ENCODE measurements at places on chromosomes 1 and 21.
A peak's percentile ranks its signal among the peaks of the same experiment; 100 is the strongest.

- peak; percentile 31 for DNase-seq
Observed at GRCh38 chr1:241677201-241677600, 25.1 kb downstream of the WDR64 start.

DNA sequence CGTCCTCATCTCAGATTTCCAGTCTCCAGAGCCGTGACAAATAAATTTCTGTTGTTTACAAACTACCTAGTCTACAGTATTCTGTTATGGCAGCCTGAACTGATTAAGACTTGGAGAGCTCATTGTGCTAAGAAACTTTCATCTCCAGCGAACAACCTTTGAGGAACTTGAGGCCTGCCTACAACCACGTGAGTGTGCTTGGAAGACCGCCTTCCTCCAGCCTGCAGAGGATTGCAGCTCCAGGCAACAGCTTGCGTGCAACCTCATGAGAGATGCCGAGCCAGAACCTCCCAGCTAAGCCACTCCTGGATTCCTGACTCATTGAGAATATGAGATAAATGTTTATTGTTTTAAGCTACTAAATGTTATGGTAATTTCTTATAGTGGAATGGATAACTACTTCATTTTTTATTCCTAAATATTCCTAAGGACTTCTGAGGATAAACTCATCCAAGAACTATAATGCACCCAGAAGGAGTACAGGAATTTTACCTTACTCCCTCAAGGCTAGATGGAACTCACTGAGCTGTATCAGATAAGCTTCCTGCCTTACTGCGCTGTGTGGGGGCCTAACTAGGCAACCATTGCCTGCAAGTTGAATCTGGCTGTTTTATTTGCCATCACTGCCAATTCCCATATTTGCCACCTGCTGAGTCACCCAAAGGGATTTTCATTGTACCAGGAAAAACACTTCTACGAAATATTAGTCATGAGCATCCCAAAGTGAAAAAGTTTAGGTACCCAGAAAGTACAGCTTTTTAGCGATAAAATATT lies 17.6 kb downstream of the FAM177B start:
- no peak for DNase-seq

DNA sequence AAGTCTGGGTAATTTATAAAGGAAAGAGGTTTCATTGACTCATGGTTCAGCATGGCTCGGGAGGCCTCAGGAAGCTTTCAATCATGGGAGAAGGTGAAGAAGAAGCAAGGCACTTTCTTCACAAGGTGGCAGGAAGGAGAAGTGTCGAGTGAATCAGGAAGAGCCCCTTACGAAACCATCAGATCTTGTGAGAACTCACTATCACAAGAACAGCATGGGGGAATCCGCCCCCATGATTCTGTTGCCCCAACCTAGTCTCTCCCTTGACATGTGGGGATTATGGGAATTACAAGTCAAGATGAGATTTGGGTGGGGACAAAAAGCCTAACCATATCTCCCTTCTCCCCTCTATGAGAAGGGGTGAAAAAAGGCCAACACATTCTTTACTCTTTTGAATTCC lies 11.2 kb upstream of the IVNS1ABP start:
- DNase-seq, result no peak

DNA sequence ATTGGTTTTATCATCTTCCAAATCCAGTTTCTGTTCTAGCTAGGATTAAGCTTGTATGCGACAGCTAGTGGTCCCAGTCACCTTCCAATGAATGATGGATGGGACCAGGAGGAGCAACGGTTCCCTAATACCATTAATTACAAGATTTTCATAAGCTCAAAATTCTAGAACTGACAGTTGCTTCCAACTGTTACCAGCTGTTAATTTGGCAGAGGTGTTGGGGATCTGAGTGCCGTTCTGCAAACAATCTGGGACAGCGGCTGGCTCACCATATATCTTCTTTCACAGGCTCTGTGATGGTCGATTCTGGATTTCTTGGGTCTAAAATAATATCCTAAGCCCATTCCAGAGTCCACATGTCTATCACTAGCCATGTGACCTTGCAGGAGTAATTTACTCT lies 34.5 kb upstream of the RALGPS2 start:
- DNase-seq, result no peak

- DNase-seq, result no peak
Observed at GRCh38 chr21:34319585-34319984, 44.2 kb upstream of the KCNE2 start.

DNA sequence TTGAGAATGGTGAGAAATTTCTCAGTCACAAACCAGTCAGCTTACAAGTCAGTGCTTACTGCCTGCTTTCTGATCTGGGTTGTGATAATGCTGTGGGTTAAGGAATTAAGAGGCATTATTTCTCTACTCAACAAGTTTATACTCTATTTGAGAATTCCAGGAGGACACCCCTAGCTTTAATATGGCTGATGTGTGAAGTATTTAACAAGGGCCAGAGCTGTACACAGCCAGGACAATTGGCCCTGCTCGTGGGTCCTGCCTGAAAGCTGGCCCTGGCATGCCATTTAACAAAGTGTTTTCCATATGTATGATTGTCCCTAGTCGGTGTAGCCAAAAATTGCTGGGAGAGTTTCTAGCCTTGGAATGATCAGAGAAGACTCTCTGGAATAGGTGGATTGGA lies 43.2 kb downstream of the HHAT start:
- DNase-seq, result no peak

- DNase-seq, result peak; percentile 27
Observed at GRCh38 chr1:232793944-232794343, 11.3 kb upstream of the MAP10 start.

DNA sequence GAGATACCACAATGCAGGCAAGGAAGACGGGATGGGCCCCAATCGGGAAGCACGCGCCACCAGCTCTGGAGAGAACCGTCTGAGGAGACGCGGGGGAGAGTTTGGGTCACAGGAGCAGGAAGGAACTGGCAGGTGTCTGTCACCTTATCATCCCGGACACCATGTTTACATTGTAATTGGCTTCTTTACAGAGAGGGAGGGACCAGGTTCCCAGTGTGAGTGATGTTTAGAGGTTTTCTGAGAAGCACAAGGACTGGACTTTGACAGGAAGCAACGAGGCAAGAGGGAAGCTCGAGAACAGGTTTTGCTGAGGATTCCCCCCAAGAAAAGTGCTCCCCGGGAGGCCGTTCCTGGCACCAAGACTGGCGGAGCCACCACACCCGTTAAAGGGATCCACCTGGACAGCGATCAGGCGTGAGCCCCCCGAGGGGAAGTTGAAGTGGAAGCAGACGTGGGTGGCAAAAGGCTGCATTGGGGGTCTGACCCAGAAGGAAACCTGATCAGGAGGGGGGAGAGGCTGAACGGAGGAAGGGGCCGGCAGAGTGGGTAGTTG lies 957 bp downstream of the EPS15 start:
- DNase-seq, result peak; percentile 65

- no peak for DNase-seq
Observed at GRCh38 chr1:147167365-147167764, 4.9 kb downstream of the PRKAB2 start.

DNA sequence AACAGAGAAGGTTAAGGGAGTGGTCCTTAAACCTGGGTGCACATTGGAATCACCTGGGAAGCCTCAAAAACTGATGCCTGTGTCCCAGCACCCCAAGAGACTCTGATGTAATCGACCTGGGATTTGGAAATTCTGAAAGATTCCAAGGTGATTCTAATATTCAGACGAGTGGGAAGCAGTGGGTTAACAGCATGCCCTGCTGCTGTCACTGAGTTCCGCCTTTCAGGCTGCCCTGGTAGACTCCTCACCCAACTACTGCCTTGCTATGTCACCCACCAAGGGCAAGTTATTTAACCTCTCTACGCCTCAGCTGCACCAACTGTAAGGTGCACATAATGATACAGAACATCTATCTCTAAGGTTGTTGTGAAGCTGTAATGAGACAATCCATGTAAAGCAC lies 59.2 kb downstream of the CD34 start:
- no peak for DNase-seq

GRCh38 chr1:19412654-19413053 lies 72.7 kb downstream of the CAPZB start:
- DNase-seq, result no peak

DNA sequence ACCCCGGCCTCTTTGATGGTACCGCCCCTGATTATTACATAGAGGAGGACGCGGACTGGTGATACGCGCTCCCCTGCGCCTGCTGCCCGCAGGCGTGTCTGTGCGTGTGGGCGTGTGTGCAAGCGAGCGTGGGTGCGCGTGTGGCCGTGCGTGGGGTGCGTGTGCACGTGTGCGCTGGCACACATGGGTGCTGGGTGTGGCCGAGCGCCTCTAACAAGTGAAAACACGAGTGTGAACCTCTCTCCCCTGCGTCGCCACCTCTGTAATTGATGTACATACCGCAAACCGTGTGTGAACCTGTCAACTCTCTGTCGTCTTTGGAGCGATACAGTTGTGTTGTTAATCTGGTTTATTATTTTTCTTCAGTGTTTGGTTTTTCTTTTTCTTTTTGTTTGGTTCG lies 87.8 kb upstream of the TMEM51 start:
- DNase-seq, result no peak

DNA sequence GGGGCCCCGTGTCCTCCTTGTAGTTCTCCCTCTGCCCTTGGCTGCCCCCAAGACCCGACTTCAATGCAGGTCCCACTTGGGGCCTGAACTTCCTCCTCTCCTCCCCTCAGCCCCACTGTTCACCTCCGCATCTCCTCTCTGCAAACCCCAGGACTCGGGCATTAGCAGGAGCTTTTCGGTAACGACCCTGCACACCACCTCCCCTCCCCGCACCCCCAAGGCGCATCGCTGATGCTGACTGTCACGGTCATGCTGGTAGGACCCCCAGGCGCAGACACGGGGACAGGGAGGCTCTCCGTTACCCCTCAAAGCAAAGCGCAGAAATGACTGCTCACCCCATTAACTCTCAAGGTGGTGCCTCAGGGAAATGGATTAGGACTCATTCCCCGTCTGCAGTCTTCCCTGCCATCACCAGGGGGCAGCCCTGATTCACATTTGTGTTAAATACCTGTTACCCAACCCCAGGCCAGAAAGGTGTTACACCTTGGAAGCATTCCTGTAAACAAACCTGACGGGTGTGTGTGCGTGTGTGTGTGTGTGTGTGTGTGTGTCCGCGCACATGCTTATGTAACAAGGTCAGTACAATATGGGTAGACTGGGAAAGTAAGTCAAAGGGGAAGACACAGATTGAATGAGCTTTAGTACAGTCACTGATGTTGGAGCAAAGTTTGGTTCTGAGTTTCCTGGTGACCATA lies 6.4 kb upstream of the GUCA2B start:
- peak; percentile 69 for DNase-seq

DNA sequence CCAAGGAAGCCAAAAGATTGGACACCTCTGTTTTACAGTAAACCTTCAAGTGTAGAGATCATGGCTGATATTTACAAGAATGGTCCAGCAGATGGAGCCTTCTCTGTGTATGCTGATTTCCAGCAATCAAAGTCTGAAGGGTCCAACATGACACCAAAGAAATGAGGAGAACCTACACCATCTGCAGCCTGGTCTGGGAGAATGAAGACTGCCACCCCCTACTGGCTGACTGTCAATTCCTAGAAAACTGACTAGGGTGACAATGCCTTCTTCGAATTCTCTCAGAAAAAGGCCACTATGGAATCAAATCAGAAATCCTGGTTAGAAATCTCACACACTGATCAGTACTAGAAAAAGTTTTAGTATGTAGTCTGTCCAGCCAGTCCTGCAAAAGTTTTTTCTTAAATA lies 83.3 kb downstream of the CDC42BPA start:
- peak; percentile 24 for DNase-seq

GRCh38 chr1:110113551-110113950 lies 1.3 kb downstream of the UBL4B start:
- DNase-seq, result no peak

DNA sequence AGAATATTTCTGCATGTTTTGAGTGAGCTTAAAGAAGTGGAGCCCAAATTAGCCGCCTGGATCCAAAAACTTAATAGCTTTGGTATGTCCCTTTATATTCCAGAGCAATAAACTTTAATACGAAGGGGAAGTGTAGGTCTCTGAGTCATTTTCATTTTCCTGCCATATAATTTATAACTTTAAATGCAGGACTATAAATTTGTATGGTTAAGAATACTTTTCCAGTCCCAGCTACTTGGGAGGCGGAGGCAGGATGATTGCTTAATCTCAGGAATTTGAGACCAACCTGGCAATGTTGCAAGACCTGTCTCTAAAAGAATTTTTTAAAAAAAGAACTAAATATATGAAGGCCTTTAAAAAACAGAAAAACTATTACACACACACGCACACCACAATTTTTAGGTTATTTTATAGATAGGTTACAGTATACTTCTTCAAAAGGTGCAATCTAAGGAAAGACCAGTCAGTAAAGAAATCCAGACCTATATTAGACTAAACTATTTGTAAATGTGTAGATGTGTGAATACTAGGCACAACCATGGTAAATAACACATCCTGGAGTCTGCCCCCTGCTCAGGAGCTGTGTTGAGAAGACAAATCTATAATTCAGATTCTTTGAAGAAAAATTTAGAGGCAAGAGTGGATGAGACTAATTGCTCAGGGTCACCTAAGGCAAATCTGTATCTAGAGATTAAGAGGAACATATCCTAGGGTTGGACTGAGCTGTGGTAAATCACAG lies 80.3 kb downstream of the TTC3 start:
- DNase-seq, result no peak

- DNase-seq, result no peak
Observed at GRCh38 chr1:217712925-217713597, 81.9 kb downstream of the SPATA17 start.

GRCh38 chr1:40855513-40855912 lies 6.7 kb downstream of the CITED4 start:
- DNase-seq, result no peak

DNA sequence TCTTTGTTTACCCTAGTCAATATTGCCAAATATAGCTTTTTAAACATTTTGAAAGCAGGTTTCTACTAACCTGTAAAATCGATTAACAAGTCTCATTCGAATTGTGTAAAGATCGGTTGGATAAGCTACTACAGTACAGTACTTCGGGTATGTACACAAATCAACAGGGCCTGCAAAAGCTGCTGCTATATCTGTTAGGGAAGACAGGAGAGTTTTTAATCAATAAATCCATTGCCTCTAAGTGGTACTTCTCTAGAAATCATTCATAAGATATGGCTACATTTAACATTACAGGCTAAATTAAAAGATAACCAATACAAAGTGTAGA lies 34.8 kb upstream of the PSMG1 start:
- no peak for DNase-seq

- DNase-seq, result no peak
Observed at GRCh38 chr1:41589395-41589794, 104.9 kb upstream of the EDN2 start.

- no peak for DNase-seq
Observed at GRCh38 chr1:248599396-248599795, 1.9 kb upstream of the OR2T10 start.

DNA sequence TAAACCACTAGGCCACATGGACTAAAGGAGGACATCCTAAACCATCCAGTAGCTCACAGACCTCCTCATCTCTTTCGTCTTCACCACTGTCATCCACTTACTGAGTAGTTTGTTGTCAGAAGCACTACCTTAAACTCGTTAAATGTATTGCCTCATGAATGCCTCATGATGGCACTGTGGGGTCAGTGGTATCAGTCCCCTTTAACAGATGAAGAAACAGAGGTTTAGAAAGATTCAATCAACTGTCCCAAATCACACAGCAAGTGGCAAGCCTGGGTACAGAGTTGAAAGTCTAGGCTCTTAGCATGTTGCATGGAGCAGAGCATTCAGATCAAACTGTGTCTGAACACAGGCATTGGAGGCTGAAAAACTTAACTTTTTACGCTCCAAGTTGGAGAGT lies 183.6 kb upstream of the KIAA0040 start:
- DNase-seq, result peak; percentile 6

All from activated CD4-positive, alpha-beta T cell treated with anti-CD3 and anti-CD28 coated beads, Interleukin-2, amount 50 U/mL, for 16 hours (primary cell).